RKO (cell line): ENCODE measurements at places on chromosomes 3 and 15.
A peak's percentile ranks its signal among the peaks of the same experiment; 100 is the strongest.

DNA sequence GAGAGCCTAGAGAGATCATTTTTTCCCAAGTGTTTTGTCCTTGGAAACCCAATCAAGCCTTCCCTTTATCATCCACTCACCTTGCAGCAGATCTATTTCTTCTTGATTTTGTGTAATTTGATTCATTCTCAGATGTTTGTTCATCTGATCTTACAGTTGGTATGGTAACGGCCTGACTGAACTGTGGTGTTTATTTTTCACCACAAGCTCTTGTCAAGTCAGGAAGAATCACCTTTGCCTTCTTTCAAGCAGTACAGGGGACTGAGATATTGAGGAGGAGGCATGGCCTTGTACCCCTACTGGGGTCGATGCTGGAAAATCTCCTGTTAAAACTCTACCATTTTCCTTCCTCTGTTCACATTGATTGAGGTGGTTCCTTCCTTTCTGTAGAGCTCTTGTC lies 361.4 kb upstream of the CFAP20DC start:
- no peak for DNase-seq

GRCh38 chr3:67790043-67790442 lies 135.6 kb upstream of the SUCLG2 start:
- peak; percentile 37 for DNase-seq

DNA sequence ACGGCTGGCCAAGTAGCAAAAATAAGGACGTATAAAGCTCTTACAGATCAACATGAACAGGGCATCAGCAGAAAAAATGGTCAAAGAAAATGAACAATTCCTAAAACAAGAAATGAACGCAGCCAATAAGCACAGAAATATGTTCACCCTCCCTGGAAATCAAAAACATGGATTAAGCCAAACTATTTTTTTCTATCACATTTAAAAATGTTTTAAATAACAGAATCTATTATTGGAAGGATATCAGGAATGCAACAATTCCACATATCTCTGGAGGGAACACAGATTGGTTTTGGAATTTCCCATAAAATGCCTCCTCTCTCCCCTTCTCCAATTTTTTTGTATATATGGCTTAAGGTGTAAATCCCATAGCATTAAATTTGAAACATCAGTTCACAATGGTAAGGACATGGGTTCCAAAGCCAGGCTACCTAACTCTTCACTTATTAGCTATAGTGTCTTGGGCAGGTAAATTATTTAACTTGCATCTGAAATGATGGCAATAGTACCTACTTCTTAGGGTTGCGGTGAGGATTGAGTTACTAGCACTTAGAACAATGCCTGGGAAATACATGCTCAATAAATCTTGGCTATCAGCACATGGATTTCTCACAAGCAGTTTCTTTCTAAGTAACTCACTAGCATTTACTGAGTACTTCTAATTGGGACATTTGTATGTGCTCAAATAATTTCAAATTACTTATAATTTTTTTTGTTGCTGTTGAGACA lies 10.1 kb downstream of the UACA start:
- DNase-seq = no peak

- no peak for DNase-seq
These were observed 166.1 kb downstream of the ZNF621 start for GRCh38 chr3:40690749-40691451.

DNA sequence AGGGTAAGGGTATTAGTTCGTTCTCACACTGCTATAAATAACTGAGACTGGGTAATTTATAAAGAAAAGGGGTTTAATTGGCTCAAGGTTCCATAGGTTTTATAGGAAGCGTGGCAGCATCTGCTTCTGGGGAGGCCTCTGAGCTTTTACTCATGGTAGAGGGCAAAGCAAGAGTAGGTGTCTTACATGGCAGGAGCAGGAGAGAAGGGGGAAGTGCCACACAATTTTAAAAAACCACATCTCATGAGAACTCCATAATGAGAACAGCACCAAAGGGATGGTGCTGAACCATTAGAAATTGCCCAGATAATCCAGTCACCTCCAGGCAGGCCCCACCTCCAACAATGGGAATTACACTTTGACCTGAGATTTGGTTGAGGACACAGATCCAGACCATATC lies 12.2 kb downstream of the RNF111 start:
- DNase-seq = no peak

DNA sequence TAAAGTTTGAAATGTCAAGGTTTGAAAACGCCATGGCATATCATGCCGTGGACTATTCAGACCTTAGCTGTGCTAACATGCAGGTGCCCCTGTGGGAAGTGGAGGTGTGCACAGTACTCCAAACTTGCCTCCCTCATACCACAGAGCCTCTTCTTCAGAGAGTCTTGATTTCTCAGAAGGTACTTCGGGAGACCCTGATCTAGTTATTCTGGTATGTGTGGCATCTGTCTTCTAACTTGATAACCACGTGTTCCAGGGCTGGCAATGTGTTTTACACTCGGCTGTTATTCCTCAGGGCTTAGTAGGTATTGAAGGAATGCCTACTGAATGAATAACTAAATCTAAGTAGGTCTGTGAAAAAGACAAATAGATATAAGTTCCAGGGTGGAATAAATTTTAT lies 309.9 kb downstream of the CLSTN2 start:
- no peak for DNase-seq

DNA sequence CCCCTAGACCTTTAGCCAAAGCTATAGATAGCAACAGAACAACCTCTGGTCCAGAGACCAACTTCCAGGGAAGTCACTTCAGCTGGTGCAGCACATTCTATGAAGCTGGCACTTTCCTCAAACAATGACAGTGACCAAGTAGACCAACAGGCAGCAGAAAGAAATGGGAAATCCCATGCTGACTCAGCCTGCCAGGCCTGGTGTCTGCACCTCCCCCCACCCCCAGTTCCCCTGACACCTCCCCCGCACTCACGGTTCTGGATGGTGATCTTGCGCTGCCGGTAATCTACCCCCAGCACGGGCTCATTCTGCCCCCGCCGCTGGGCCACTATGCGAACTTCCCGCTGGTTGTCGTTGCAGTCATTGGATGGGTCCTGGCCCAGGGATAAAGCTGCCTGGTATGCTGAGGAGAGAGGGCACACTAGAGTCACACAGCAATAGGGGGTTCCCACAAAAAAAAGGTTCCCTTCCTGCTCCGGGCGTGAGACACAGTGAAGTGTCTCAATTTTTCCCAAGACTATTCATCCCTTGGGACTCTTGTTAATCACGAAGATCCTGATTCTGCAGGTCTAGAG lies 17.0 kb downstream of the ILDR1 start:
- DNase-seq = no peak

DNA sequence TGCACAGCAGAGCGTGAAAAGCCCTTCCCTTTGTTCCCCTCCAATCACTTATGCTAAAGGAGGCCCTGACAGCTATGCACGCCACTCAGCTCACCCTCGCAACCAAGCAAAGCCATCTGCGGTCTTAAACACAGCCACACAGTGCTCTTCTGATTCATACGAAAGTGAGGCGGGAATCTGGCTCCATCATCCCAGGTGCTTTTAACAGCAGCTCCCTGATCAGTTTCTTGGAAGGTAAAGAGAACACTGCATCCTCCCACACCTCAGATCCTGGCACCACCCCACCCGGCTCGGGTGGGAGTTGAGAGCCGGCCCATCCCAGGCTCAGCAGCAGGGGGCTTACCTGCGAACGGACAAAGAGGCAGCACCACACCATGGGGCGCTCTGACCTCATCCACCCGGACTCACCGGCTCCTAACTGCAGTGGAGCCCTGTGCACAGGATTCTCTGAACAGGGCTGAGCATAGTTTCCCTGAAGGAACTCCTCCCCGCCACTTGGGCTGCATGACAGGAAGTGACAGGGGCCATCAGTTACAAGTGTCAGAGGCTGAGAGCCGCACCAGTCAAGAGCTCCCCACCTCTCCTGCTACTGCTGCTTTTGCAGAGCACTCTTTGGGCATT lies 114.3 kb upstream of the ARHGEF3 start:
- no peak for DNase-seq

DNA sequence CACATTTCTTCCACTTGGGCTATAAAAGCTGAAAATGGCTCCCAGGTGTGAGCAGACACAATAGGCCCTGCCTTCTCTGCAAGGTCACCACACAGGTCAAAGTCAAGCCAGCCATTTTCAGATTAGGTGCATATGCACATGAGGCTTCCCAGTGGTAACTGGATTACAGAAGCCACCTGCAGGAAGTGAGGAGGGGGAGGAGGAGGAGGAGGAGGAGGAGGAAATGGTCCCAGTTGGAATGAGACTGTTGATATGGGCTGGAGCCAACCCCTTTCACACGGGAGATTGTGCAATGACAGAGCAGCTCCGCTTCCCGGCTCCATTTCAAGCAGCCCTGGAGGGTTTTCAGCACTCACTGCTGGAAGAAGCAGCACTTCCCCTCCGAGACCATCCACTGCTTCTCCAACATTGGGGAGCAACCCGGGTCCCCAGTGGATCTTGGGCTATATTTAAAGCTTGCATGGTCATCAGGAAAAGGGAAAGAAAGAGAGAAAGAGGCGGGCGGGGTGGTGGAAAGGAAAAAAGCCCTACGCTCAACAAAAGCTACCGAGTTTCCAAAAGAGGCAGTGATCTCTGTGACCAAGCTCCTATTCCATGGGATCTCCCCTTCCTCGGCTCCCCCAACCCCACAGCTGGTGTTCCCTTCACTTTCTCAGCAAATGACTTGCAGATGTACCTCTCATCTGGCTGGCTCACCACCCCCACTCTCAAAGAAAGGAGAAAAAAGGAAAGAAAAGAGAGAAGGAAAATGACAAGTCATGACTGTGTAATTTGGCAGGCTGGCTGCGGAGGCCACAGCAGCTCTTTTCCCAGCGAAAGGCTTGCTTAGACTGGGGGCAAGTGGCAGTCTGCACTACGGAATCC lies 58.3 kb downstream of the LRIG1 start:
- no peak for DNase-seq

- DNase-seq = peak; percentile 54
These were observed 240.3 kb upstream of the PEX5L start for GRCh38 chr3:180277041-180277440.

DNA sequence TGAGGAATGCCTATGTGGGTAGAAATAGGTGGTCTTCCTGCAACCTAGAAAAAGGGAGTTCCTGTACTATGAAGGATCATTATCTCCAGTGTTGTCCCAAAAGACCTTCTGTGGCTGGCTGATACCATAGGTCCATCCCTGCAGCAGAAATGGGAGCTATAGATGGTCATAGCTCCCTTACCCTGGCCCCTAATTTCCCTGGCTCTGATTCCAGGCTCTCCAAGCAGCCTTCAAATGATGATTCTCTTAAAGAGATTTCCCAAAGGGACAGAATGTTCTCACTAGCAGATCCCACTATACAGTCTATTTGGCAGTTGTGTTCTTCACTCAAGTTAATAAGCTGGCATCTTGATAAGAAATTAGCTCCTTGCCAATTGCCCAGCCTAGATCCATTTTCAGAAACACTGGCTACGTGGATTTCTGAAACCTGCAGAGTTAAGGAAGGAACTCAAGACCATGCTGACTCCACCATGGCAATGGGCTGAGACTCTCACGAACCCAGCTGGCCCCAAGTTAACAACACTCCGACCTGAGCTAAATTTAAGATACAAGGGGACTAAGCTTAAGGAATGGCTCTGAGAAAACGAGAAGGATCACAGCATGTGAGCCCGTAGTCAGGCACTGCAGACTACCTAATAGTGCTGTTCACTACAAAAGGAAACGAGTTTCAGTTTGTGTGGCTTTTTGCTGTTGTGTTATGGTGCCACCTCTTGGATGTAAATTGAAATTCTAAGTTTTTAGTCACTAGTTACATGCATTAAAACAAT lies 11.4 kb downstream of the C15orf40 start:
- peak; percentile 83 for DNase-seq

- DNase-seq = no peak
These were observed 72.7 kb downstream of the DNAJB8 start for GRCh38 chr3:128394033-128394432.

- no peak for DNase-seq
These were observed 46.5 kb upstream of the SACM1L start for GRCh38 chr3:45642731-45643152.

DNA sequence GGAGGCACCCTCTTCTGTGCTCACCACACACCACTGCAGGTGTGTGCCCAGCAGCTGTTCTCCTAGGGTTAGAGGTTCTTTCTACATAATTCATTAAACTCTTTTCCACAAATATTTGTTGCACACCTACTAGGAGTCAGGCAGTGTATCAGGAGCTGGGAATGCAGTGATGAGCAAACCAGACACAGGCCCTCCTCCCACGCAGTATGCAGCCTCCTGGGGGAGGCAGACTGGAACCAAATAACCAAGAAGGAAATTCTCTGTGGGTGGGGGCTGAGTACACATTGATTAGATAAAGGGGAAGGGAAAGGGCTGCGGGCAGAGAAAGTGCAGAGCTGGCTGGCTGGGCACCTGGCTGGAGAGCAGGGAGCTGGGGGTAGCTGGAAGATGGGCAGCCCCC lies 18.5 kb upstream of the C3orf22 start:
- no peak for DNase-seq

- DNase-seq = no peak
These were observed 37.8 kb downstream of the LARS2 start for GRCh38 chr3:45426161-45426560.

- no peak for DNase-seq
These were observed 19.0 kb downstream of the C2CD4A start for GRCh38 chr15:62085740-62086139.

DNA sequence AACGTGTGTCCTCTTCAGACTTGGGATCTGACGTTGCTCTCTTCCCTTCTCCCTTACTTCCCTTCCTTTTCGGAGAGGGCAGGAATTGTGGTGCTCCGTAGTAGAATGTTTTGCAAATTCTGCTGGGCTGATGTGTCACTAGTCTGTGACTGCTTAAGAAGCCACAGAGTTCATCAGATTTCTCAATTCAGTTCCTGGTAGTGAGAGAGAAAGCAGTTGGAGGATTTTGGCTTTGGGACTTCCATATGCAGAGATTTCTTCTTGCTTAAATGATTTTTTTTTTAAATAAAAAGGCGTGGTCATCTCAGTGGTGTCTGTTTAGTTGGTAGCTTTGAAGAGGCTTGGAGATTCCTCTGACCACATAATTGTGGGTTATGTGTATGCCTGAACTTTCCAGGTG lies 10.1 kb downstream of the CEMIP start:
- DNase-seq = no peak

GRCh38 chr3:9310043-9310442 lies 52.8 kb upstream of the THUMPD3 start:
- no peak for DNase-seq

DNA sequence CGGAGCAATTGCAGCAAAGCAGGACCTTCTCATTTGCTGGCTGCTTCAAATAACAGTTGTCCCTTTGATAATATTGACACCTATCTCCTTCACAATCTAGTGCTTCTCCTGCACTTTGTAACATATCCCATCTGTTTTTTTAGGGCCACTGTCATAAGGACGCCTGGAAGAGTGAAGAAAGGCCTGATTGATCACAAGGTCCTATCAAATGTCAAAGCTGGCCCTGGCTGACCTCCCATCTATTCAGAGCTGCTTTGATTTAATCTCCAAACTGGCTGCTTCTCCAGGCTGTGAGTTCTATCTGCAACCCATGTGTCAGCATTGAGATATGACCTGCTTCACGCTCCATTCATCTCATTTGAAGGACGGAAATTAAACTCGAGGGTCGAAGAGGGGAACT lies 601.2 kb upstream of the KCNMB2 start:
- DNase-seq = no peak

GRCh38 chr15:92167451-92167850 lies 226.2 kb upstream of the ST8SIA2 start:
- no peak for DNase-seq

GRCh38 chr15:100107151-100107550 lies 234.6 kb downstream of the ADAMTS17 start:
- no peak for DNase-seq
